ENCODE measurements at places on chromosomes 5 and 9.

DNA sequence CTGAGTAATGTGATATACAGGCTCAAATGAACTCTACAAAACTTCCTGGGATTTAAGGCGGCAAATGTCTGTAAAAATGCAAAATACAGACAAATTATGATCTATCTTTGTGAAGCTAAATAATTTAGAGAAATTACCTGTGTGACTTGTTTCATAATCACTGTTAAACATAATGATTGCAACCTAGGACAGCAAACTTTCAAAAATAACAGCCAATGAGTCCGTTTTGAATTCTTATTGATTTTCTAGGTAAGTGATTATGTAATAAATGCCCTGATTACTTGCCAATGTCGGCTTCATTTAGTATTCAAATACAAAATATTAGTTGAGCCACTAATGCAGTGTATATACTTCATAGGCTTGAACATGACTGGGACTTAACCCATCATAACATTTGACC, 238.2 kb upstream of the DAB2 start:
- no peak for DNase-seq

DNA sequence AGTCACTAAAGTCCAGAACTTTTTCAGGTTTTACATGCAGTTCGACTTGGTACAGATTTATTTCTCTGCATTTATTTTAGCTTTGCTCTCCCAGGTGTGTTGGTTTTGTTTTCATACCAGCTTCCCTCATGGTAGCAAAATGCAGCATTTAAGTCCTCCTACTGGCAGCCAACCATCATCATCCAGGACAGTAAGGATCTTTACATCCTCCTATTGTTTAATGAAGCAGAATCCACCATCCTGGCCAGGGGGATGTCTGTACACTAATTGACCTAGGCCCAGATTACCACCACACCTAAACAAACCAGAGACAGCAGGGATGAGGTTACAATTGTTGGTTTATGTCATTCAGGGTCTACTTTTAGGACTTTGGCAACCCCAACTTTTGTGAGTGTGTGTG, 22.3 kb downstream of the CAMK4 start:
- DNase-seq = no peak

GRCh38 chr5:157993986-157994691, 135.2 kb upstream of the CLINT1 start:
- DNase-seq = no peak

- DNase-seq = no peak
Measured at GRCh38 chr5:178222292-178222691, 10.3 kb downstream of the PHYKPL start.

All from activated T-helper 1 cell treated with Interleukin-2 at 50 U/mL for 16 hours (primary cell).